ENCODE measurements at places on chromosomes 7 and 10.
A peak's percentile ranks its signal among the peaks of the same experiment; 100 is the strongest.

DNA sequence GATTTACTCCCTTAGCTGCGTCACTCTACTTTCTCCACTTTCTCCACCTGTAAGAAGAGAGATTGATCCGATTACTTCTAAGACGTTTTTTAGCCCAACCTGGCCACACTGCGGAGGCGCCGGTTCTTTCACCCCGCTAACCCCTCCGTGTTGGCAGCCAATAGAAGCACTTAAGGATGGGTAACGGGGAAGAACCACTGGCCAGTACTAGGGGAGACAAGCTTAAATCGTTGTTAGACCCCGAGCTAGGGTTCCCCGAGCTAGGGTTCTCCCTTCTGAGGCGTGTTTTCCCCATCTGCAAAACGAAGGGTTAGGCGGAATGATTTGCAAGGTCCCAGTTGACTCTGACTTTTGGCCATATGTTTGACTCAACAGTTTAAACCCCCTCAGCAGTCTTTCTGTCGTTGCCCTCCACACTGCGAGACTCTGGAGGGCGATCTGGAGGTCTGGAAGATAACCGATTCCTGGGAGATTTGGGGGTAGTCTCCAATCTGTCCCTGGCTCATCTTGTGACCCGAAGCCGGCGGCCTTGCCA, 644 bp downstream of the UMAD1 start:
- DNase-seq: no peak

GRCh38 chr7:1513657-1514095, 9.5 kb upstream of the INTS1 start:
- no peak for DNase-seq

DNA sequence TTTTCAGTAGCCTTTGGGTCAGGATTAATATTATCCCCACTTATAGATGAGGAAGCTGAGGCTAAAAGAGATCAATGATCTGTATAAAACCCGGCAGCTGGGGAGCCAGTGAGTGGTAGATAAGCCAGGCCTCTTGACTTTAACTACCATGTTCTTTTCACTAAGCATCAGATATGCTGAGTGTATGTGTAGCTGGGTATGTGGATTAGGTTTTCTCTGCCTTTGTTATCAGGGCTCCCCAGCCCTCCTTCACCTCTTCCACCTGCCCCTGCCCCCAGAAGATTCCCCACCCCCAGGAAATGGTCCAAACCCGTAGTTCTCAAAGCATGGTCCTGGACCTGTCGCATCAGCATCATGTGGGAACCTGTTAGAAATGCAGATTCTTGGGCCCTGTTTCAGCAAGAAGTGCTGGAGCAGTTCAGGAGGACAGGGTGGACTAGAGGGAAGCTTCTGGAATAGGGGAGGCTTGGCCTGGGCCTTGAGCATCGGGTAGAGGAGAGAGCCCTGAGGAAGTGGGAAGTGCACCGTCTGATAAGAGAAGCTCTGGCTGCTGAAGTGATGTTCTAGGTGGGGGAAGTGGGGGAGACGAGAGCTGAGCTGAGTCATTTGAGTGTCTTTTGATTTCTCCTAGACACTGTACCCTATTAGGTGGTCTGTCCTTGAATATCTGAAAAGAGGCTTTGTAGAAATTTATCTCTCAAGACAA, 101.3 kb downstream of the HIF1AN start:
- no peak for DNase-seq

- DNase-seq: no peak
Measured at GRCh38 chr10:77016278-77016815, 621.3 kb downstream of the KCNMA1 start.

DNA sequence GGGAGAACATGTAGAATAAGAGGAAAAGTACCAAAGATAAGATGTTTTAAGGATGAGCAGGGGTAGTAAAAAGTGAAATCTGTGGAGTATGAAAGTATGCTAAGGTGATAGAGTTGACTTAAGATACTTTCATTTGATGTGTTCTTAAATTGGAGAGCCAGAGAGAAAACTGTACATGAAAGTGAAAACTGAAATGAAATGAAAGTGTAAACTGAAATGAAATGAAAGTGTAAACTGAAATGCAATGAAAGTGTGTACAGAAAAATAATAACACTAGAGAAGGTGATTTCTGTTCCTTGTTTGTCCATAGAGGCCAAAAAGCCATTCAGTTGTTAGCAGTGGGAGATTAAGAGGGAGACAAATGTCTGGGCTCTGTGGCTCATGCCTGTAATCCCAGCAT, 17.5 kb downstream of the AHR start:
- DNase-seq: no peak

- no peak for DNase-seq
Measured at GRCh38 chr10:131689486-131689885, 211.3 kb upstream of the PPP2R2D start.

DNA sequence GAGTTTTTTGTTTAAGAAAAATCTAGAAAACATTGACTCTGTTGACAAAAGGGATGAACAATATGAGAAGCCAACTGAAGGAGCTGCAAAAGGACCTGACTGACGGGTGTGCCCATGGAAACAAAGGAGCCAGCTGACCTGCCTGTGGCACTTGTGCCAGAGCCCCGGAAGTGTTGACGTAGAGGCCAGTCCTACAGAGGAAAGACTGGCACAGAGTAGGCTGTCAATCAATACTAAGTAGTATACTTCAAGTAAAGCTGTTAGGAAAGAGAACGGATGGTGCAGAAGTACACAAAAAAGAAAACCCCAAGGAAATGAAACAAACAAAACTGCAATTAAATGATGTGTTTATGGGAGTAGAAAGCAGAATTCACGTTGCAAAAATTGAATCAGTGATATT, 19.0 kb upstream of the ABI1 start:
- no peak for DNase-seq

GRCh38 chr10:69697006-69697405, 67.0 kb downstream of the FAM241B start:
- DNase-seq: no peak

DNA sequence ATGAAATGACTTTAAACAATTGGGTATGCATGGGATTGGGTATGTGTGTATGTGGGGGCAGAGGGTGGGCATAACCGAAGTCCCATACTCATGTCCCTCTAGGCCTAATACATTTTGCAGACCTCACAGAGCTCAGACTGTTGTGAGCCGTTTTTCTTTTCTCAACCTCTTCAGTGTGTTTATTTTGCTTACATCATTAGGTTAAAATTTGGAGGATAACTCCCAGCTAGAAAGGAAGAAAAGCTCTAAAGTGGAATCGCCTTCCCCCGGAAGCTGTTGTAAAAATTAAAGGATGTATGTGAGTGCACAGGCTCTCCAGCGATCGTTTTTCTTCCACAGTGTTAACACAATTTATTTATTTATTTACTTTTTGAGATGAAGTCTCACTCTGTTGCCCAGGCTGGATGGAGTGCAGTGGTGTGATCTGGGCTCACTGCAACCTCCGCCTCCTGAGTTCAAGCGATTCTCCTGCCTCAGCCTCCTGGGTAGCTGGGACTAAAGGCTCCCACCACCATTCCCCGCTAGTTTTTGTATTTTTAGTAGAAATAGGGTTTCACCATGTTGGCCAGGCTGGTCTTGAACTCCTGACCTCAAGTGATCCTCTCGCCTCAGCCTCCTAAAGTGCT, 1.5 kb upstream of the H2AZ2 start:
- DNase-seq: no peak

GRCh38 chr10:113093188-113094113, 143.4 kb downstream of the TCF7L2 start:
- DNase-seq: no peak

DNA sequence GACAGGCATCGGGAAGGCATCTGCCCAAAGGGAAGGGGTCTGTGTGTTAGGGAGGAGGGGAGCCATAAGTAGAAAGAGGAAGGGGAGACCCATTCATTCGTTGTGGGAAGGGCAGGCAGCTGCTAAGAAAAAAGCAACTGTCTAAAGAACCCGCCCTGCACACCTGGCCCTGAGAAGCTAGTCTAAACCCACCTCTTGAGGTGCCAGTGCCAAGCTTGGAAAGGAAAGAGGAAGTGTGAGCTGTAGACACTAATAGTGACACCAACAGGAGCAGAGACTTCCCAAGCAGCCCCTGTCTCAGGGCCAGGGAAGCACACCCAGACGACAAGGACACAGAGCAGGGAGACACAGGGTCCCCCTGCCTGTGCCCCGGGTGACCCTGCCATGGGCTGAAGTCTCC, 40.8 kb upstream of the PRSS58 start:
- no peak for DNase-seq

- DNase-seq: no peak
Measured at GRCh38 chr10:34430685-34431084, 384.4 kb downstream of the PARD3 start.

DNA sequence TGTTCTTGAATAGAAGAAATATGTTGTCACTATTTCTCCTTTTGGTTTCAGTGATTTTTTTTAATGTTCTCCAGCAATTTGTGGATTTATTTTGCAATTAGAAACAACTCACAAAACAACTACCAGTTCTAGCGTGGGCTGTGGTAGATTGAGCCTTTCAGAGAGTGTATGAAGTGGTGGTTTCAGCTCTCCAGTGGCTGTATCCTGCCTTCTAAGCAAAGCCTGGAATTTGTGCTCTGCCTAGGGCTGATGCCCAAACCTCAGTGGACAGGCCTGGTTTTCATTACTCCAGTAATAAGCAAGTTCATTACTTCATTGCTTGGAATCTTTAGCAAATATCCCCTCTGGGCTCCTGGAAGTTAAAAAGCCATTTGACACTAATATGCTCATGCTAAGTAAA, 35.9 kb downstream of the APBB1IP start:
- DNase-seq: no peak

DNA sequence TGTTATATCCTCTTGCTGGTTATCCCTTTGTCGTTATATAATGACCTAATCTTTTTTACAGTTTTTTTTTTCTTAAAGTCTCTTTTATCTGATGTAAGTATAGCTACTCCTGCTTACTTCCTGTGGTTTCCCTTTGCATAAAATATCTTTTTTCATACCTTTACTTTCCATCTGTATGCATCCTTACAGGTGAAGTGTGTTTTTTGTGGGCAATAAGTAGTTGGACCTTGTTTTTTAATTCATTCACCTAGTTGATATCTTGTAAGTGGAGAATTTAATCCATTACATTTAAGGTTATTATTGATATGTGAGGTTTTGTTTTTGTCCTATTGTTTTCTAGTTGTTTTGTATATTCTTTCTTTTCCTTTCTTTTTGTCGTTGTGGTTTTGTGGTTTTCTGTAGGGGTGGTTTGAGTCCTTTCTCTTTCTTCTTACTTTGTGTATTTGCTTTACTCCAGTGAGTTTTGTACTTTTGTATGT, 168.6 kb downstream of the MLLT10 start:
- DNase-seq: no peak

- DNase-seq: no peak
Measured at GRCh38 chr10:65779985-65780384, 1145.9 kb upstream of the LRRTM3 start.

DNA sequence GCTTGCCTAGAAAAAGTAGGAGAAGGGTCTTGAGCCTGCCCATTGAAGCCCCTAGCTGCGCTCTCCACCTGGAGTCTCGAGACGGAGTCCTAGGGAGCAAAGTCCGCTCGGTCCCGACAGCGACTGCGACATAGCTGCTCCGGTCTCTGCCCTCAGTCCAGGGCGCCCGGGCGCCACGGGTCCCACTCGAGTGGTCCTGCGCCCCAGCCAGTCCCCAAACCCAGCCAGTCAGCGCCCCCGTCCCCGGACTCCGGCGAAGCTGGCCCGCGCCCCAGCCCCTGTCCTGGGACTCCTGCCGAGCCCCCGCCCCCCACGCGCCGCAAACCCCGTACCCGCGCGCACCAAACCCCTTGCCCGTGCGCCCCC, 490 bp downstream of the TNS3 start:
- DNase-seq: peak; percentile 35

DNA sequence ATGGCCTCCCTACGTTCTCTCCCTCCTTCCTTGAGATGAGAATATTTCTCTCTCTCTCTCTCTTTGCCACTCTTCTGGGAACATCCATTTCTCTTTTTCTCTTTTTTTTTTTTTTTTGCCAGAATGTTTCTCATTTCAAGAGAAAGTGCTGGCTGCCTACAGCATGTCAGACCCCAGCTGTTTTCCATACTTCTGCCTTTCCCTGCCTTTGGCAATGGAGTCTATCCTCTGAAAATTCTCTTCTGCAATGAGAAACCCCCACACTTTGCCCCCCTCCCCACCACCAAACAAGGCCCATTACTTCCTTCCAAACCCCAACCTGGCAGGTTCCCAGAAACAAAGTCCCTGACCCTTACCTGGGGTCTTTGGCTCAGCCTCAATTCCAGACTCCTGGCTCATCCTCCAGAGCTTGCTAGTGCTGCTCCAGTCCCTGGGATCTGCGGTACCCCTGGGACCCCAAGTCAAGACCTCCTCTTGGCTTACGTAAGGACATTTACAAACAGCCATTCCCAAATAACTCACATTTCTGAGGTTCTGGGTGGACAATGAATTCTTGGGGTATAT, 17.4 kb upstream of the CCL26 start:
- no peak for DNase-seq

- DNase-seq: no peak
Measured at GRCh38 chr7:15853832-15854470, 167.5 kb upstream of the MEOX2 start.

DNA sequence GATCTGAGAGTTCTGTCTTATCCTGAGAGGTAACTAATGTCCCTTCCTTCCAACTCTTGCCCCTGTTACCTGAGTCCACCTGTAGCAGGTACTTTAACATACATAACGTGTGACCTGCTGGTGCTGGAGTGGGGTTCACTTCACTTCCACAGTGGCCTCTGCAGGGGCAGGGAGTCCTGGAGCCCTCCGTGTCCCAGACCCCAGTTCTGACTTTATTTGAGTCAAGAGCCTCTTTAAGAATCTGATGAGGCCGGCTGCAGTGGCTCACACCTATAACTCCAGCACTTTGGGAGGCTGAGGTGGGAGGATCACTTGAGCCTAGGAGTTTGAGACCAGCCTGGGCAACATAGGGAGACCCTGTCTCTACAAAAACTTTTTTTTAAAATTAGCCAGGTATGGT, 117.0 kb upstream of the RET start:
- no peak for DNase-seq

DNA sequence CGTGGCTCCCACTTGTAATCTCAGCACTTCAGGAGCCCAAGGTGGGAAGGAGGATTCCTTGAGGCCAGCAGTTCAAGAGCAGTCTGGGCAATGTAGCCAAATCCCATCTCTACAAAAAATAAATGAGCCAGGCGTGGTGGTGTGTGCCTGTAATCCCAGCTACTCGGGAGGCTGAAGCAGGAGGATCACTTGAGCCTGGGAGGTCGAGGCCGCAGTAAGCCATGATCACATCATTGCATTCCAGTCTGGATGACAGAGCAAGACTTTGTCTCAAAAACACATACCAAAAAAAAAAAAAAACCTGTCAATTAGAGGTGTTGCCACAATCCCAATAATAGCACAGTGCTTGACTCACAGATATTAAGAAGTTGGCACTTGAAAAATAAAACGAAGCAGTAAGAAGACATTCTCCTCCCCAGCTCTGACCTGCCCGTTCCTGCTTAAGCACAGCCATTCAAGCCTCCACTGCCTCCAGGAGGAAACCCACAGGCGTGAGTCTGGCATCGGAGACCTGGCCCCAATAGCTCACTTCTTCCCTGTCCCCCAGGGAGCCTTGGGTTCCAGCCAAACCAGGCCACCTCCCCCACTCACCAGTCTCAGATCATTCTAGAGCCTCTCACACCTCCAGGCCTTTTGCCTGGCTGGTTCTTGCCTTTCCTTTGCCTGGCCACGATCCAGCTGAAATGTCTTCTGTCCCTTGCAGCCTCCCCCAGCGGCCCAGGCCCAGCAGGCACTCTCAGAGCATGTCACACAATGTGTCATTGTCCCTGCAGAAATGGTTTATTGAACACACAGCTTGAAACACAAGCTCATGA, 45.3 kb upstream of the GTF2I start:
- DNase-seq: peak; percentile 30

GRCh38 chr10:122549636-122550035, 10.9 kb upstream of the DMBT1 start:
- no peak for DNase-seq
